Naive thymus-derived CD8-positive, alpha-beta T cell (primary cell): ENCODE measurements at places on chromosomes 1 and 21. TPM values are rescaled to one million over a fixed set of nuclear protein-coding genes. Genes with fewer than 3 reads are reported as not detected.

DNA sequence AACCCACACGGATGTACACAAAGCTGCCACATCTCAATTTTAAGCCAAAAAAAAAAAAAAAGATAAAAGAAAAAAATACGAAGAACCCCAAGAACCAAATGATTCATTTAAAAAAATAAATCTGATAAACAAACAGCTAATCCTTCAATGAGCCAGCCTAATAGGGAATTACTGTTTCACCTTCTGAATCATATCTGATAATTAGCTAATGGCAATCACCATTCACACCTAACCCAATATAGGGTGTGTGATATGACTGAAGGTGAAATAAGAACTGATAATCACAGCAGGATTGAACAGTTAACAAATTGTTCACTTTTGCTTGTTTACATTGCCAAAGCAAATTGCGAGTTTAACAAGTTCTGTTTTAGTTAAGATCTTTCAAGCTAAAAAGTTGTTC, 61.4 kb downstream of the LAMC2 start:
- no peak for DNase-seq
- H3K4me3 ChIP-seq: no peak overlapping the region
- peaks cover 10% of the 10 kb centered on the region for H3K27me3 ChIP-seq
- no peaks in the 10 kb centered on the region for H3K4me1 ChIP-seq
- H3K27ac ChIP-seq: no peak overlapping the region

Gene CRABP2
- not detected for polyA plus RNA-seq

Gene LCE4A
- not detected for polyA plus RNA-seq

Gene SARS1
- 117 TPM for polyA plus RNA-seq

- no peak for DNase-seq
- no peaks in the 10 kb centered on the region for H3K36me3 ChIP-seq
- H3K4me3 ChIP-seq: no peak overlapping the region
- peaks cover 75% of the 10 kb centered on the region for H3K27me3 ChIP-seq
Measured at GRCh38 chr21:38658511-38658910, 147.2 kb upstream of the ETS2 start.

DNA sequence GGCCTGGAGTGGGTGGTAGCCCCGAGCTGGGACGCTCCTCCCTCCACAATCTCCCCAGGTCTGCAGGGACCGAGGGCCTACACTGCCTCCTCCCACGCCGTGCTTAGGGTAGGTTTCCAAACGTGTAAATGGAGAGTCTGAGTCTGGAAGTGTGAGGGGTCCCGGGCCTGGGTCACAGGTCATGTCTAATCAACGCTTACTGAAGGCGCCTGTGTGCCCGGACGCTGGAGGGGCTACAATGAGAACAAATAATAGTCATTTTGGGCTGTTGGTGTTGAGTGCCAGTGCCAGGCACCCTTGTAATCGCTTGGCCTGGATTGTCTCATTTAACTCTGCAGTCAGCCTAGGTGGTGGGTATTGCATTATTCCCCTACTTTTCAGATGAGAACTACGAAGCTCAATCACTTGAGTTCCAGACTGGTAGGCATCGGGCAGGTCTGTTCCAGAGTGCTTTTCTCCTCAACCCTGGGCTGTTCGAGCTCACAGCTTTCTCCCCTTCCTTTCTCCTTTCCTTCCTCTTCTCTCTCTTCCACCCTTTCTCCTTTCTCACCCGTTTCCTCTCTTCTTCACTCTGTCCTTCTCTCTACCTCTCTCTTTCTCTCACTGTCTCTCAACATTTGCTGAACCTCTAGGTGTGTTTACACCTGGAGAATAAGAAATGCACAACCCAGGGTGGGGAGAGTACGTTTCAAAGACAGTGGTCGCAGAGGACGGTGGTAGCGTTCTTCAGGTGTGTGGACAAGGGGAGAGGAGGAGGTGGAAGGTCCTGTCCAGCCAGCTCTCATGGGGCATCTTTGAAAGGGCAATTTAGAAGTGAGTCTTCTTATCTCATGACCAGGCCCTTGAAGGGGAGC, 883 bp downstream of the SLC66A1 start:
- peak overlapping the region; percentile 63 for H3K27ac ChIP-seq
- peaks cover 59% of the 10 kb centered on the region for H3K4me1 ChIP-seq
- H3K4me3 ChIP-seq: peak overlapping the region; percentile 88
- no peak for DNase-seq
- peaks cover 2% of the 10 kb centered on the region for H3K36me3 ChIP-seq

Gene PLEKHA6
- 0.02 TPM for polyA plus RNA-seq

- H3K36me3 ChIP-seq: no peaks in the 10 kb centered on the region
- H3K4me3 ChIP-seq: no peak overlapping the region
- H3K27me3 ChIP-seq: peaks cover 2% of the 10 kb centered on the region
- H3K4me1 ChIP-seq: no peaks in the 10 kb centered on the region
Measured at GRCh38 chr1:214683621-214684020, 80.6 kb downstream of the CENPF start.

Gene HLCS
- 6.2 TPM for polyA plus RNA-seq

- peak overlapping the region; percentile 81 for H3K4me3 ChIP-seq
- H3K27ac ChIP-seq: peak overlapping the region; percentile 96
- DNase-seq: peak; percentile 48
- H3K27me3 ChIP-seq: no peaks in the 10 kb centered on the region
- no peaks in the 10 kb centered on the region for H3K36me3 ChIP-seq
Measured at GRCh38 chr1:26289158-26290059, 9.5 kb downstream of the SH3BGRL3 start.

DNA sequence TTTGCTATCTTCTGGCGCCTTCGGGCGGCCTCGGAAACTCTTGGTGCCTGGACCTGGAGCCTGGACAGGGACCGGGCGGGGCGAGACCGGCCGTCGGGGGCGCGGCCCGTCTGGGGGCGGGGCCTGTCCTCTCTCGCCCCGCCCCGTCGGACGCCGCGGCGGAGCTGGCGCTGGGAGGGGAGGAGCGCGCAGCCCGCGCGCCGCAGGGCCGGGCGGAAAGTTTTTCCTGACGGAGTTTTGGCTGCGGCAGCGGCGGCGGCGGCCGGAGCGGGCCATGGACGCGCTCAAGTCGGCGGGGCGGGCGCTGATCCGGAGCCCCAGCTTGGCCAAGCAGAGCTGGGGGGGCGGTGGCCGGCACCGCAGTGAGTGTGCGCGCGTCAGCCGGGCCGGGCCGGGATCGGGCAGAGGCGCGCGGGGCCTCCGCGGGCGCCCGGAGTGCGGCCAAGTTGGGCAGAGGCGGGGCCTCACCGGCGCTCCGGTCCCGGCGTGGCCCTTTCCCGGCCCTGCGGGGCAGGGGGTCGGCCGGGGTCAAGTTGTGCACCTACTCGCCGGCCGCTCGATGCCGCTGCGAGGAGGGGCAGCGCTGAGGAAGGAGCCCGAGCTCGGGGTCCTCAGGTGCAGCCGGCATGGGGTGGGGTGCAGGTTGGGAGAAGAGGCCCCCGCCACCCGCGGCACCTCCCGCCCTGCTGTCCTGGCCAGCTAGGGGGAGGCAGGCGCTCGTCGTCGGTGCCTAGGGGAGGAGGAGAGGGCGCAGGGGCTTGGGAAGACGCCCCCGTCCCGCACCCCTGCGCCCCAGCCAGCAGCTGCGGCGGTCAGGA, at the start of gene LDLRAP1:
Gene LDLRAP1, plus strand, starts transcription at position 182 of the 818 bp plus-strand sequence. Its CDS starts 93 bp downstream, at position 275.
- peak within 1 kb of the TSS; percentile 97 for H3K27ac ChIP-seq
- peak within 1 kb of the TSS; percentile 96 for H3K4me3 ChIP-seq
- peaks cover 4% of the 10 kb centered on the region for H3K36me3 ChIP-seq

Gene FNDC10
- 0.89 TPM for polyA plus RNA-seq

DNA sequence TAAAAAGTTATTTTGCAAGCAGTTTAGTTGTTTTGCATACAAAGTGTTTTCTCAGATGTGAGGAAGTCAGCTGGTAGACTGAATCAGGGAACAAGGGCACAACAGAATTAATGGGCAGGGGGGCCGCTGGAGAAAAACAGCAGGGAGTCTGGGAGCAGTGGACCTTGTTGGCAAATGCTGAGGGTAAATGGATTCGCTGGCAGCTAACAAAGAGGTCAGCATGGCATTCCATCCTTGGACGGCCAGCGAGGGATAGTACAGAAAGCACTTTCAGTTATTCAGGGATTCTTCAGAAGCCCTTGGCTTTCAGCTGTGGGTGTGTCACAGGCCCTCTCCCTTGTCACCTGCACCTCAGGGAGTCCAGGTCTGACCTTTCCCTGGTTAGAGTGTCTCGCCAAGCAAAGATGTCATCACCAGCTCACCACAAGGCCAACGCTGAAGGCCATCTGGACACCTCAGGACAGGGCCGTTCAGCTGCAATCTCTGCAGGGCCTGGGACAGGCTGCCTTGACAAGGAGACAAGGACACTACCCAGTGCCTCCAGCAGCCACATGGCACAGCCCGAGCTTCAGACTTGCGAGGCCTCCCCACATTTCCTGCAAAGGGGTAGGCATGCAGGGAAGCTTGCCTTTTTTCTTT, 90.4 kb downstream of the KCNN3 start:
- H3K27me3 ChIP-seq: no peaks in the 10 kb centered on the region
- DNase-seq: no peak
- H3K36me3 ChIP-seq: no peaks in the 10 kb centered on the region
- H3K4me1 ChIP-seq: peaks cover 21% of the 10 kb centered on the region

DNA sequence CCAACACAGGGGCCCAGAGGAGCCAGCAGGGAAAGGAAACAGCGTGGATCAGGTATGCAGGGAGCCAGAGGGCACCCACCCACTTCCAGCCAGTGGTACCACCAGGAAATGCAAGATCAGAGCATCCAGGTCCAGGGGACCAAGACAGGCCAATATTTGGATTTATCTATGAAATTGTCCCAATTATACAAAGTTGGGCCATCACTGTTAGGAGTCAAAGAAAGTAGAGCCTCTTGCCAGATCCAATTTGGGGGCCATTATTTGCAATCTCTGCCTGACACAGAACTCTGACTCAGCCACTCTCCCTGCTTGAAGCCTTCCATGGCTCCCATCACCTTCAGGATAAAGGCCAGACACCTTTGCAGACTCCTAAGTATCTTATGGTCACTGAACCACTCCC, 21.1 kb upstream of the TAS1R2 start:
- no peak for DNase-seq
- no peaks in the 10 kb centered on the region for H3K36me3 ChIP-seq
- no peaks in the 10 kb centered on the region for H3K4me1 ChIP-seq
- no peaks in the 10 kb centered on the region for H3K27me3 ChIP-seq
- H3K27ac ChIP-seq: no peak overlapping the region

DNA sequence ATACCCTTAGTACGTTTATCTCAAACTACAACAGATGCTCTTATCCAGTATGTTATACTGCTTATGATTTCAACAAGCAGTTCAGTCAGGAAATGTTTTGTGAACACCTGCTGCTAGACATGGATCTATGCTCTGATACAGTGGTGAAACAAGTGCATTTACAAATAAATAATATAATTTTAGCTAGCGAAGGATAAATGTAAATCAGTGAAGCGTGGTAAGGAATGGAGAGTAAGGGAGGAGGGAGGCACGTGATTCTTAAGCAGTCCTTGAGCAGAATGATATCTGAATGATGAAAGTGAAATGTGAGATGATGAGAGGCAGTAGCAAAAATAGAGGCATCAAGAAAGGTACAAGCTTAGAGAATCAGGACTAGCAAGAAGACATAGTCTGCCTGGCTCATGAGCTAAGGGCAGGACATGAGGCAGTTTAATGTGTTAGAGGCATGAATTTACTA, 6.3 kb downstream of the TSNAX start:
- no peak overlapping the region for H3K27ac ChIP-seq
- H3K4me1 ChIP-seq: peaks cover 45% of the 10 kb centered on the region
- no peaks in the 10 kb centered on the region for H3K27me3 ChIP-seq

- no peaks in the 10 kb centered on the region for H3K27me3 ChIP-seq
- H3K4me1 ChIP-seq: peaks cover 14% of the 10 kb centered on the region
- no peak overlapping the region for H3K4me3 ChIP-seq
- DNase-seq: no peak
Measured at GRCh38 chr1:181028196-181028595, 5.5 kb upstream of the STX6 start.

DNA sequence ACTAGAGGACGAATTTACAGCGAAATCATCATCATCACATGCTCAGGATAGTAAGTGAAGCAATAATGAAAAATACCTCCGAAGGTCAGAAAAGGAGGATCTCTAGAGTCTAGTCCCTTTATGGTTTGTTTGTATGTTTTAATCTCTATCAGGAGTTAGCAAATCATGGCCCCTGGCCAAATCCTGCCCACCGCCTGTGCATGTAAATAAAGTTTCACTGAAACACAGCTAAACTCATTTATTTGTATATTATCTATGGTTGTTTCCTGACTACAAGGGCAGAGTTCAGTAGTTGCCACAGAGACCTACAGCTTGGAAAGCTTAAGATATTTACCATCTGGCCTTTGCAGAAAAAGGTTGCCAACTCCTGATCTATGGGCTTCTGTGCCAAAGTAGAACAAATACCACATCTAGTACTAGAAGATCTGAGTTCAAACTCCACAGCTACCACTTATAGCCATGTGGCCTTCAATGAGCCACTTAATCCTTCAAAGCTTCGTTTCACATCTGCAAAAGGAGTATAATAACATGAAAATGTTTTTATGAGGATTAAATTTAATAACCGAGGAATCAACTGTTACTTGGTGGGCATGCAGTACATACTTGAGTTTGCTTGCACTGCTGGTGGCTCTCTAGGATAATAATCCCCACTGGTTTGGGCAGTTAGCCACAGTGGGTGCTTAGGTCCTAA, 94.0 kb upstream of the KIF26B start:
- no peak overlapping the region for H3K27ac ChIP-seq
- no peak overlapping the region for H3K4me3 ChIP-seq
- H3K27me3 ChIP-seq: no peaks in the 10 kb centered on the region
- H3K36me3 ChIP-seq: peaks cover 5% of the 10 kb centered on the region
- H3K4me1 ChIP-seq: no peaks in the 10 kb centered on the region

DNA sequence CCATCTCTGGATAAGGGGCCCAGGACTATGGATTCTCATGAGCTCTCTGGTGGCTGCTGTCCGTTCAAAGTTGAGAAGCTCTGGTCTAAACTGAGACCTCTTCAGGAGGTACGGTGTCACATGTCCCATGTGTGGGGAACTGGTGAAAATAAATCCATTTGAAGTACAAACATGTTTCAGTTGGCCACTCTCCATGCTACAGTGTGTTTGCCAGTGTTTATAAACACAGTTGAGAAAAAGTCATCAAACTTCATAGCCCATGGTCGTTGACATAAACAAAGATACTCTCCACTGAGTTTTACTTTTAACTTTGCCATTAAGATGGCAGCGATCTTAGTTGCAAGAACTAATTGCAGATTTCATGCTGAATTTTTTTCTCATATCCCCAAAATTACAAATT, 72.8 kb downstream of the PSMG1 start:
- H3K27ac ChIP-seq: no peak overlapping the region
- no peaks in the 10 kb centered on the region for H3K36me3 ChIP-seq
- no peaks in the 10 kb centered on the region for H3K4me1 ChIP-seq
- H3K4me3 ChIP-seq: no peak overlapping the region
- H3K27me3 ChIP-seq: no peaks in the 10 kb centered on the region
